ENCODE measurements at places on chromosomes 4 and X.

DNA sequence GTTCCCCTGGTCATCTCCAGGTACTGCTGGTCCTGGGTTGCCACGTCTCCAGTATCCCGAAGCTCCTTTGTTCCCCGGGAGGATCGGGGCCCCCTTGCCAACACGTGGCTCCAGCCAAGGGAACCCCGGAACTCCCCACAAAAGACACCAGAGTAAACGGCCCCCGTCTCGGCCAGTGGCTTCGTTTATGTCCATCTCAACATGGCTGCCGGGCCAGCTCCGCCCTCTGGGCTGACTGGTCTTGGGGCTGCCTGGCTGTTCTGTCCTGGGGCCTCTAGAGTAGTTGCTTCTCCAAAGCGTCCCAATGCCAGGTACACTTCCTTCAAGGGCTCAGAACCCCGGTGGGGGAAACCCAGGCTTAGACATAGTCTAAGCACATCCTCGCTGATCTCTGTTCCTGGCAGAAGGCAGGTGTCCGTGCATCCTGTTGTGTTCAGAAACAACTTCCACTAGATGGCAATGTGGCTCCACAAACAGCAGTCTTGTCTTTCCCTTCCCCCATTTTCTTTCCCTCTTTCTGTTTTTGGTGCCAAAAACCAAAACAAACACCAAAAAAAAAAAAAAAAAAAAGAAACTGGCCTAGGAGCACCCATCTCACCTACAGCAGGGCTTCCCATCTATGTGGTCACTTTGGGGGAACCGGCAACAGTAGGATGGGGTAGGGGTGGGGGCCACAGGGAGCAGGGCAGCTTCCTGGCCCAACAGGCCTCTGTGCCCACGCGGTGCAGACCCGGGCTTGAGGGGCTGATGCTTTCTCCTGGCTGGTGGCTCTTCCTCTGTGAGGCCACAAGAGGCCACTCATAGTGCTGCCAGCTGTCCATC lies 35.3 kb downstream of the NBDY start:
- DNase-seq, result no peak

DNA sequence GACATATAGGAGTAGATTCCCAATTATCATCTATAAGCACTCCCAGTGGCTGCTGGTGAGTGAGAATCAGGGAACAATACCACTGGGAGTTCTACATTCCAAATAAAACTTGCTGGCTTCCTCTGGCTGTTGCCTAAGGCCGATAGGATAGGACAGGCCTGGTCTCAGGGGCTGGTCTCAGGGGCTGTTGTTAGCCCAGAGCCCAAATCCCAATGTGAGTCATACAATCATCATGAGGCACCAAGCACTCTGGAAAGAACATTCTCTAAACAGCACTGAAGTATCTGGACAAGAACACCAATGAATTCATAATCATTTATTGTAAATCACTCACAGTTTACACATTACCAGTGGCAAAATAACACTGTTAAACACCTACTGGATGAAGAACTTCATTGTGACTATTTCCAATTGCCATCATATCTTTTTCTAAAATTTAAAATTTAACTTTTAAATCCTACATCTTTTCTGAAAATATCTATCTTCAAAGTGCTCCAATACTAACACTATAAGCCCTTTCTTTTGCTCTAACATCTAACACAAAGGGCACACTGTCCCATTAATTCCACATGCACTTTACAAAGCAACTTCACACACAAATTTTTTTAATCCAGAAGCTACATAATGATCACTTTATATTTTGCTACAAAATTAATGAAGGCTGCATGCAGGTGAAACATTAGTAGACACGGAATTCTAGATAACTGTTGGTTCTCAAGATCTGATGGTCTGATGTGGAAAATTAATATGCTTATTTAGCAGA lies 67.6 kb upstream of the TMEM150C start:
- no peak for DNase-seq

DNA sequence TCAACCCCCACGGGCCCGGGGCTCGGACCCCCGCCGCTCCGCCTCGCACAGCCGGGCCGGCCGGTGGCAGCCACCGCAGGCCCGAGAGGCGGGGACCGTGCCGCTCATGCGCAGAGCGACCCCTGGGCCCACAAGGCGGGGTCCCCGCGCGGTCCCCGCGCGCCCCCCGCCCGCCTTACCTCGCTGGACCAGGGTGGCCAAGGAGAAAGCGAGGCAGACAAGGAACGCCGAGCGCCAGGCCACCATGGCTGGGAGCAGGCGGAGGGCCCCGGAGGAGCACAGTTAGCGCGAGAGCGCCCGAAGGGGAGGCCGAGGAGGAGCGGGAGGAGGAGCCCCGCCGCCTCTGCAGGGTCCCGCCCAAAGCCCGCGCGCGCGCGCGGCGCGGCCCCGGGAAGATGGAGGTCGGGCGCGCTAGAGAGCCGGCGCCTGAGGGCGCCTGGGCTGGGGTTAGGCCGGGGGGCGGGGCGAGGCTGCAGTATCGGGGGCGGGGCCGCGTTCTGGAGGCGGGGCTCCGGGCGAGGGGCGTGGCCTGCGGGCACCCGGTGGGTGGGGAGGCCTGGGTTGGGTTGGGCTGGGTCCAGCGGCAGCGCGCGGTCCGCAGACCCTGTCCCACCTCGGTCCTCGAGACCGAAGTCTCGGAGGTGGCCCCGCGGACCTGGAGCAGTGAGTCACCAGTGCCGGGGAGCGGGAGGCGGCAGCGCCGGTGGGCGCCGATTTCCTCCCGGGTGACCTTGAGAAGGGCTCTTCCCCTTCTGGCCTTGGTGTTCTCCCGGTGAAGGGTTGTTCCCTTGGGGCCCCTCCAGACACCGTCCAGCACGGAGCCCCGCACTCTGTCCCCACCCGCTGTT lies at the start of gene CD99L2:
Gene CD99L2 (minus strand): TSS at position 326 of the 848 bp plus-strand sequence. CDS start 80 bp downstream, at position 246.
- DNase-seq, result peak; percentile 82

DNA sequence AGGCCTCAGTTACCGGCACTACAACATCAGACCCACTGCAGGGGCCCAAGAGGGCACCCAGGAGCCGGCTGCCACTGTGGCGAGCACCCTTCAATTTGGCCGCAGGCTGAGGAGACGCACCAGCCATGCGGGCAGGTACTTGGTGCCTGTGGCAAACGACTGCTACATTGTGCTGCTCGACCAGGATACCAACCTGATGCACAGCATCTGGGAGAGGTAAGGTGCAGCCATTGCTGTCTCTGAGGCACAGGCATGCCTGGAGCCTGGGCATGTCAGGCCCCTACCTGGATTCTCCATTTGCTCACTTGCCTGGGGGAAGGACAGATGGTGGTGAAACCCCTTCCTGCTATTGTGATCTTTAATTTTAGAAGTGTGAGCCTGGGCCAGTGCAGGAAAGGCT lies 30.1 kb downstream of the MAN2B2 start:
- no peak for DNase-seq

- no peak for DNase-seq
Observed at GRCh38 chr4:71907782-71908181, 123.9 kb upstream of the GC start.

GRCh38 chr4:156969911-156970310 lies 1.7 kb downstream of the PDGFC start:
- no peak for DNase-seq

GRCh38 chrX:134727363-134727762 lies 69.1 kb upstream of the PLAC1 start:
- DNase-seq, result no peak

DNA sequence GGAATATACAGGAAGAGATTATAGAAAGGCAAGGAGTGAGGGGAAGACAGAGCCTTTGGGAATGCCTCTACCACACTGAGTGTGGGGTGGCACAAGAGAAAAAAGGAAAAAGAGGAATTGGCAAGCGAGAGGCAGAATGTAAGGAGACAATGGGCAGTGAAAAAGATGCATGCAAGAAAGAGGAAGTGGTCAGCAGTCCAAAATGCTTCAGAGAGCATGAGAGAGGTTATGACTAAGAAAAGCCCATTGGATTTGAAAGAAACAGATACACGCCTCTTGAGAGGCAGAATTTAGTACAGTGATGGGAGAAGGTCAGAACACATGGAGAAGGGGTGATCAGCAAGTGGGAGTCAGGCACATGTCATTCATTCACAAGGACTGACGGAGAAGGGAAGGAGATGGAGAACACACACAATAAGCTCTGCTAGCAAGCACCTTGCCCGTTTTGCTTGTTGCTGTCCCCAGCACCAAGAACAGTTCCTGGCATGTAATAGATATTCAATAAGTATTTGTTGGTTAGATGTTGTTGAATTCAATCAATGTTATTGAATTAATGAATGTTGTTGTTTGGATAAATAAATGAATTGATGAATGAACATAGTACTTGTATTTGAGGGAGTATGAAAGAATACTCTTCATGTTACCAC lies 6.3 kb downstream of the DCHS2 start:
- DNase-seq, result no peak

All from stimulated activated CD8-positive, alpha-beta memory T cell treated with anti-CD3 and anti-CD28 coated beads, Interleukin-7, amount 100 ng/mL, for 24 hours (primary cell).